ENCODE measurements at places on chromosomes 5 and 9. TPM values are rescaled to one million over a fixed set of nuclear protein-coding genes. Genes with fewer than 3 reads are reported as not detected.

DNA sequence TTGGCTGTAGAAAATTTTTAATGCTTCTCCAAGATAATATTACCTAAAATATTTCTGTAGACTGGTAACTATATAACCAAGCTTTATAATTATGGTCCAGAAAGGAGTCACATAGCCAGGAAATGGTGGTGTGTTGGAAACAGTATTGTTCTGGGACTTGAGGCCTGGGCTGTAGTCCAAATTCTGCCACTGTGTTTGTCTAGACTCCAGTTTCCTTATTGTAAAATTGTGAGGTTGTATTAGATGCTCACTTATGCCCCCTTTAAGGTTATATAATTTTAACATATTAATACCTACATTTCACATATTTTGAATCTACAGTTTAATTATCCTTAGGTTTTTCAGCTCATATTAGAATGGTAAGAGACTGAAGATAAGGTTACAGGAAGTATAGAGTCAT is 42.4 kb downstream of the STX17 start:
- no peak for DNase-seq

GRCh38 chr5:130954336-130954735 is 210.7 kb downstream of the HINT1 start:
- no peak for DNase-seq

DNA sequence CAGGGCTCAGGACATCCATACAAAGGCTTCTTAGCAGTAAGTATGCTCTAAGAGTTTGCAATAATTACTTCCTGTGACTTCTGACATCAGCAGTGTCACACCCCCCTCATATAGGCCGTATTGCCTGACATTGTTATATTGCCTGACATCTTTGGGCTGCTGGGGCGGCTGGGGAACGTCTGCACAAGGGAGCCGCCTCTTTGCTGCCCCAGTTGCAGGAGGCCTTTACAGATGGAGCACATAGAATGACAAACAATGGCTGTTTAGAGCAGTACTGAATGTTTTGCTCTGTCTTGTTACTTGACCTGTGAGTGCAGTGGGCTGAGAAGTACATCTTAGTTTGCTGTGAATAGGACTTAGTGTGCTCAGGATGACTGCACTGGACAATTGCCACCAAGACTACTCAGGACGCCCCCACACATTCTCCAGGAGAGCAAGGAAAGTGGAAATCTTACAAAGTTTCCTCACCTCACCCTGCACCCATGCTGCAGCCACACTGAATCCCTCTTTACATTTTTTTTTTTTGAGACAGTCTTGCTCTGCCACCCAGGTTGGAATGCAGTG is 65.4 kb upstream of the SPOCK1 start:
- DNase-seq = no peak

- DNase-seq = no peak
These were observed 118.7 kb downstream of the TENT4A start for GRCh38 chr5:6831678-6832671.

TMEM215 gene
- 0.33 TPM for total RNA-seq

DNA sequence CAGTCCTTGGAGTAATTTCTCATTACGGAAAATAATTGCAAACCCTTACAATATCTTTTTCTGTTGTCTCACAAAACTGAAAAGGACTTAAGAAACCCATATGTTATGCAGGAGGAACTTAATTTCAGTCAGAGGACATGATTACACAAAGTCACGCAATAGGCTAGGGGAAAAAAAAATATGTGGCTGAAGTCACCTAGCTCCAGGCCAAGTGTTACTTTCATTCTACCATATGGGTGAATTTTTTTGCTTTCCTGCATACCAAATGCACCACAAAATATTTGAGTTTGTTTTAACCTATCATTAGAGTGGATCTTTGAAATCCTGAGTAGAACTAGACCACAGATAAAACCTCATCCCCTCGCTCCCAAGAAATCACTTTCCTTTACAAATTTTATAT is 523.5 kb downstream of the CAAP1 start:
- no peak for DNase-seq

GRCh38 chr5:37029436-37029835 is 152.9 kb downstream of the NIPBL start:
- no peak for DNase-seq

C5orf52 gene
- total RNA-seq = not detected

CRHBP gene
- total RNA-seq = not detected

- peak; percentile 20 for DNase-seq
These were observed 23.2 kb downstream of the FBXW5 start for GRCh38 chr9:136921307-136921706.

- DNase-seq = no peak
These were observed 27.2 kb upstream of the NUDT12 start for GRCh38 chr5:103589776-103590175.

DNA sequence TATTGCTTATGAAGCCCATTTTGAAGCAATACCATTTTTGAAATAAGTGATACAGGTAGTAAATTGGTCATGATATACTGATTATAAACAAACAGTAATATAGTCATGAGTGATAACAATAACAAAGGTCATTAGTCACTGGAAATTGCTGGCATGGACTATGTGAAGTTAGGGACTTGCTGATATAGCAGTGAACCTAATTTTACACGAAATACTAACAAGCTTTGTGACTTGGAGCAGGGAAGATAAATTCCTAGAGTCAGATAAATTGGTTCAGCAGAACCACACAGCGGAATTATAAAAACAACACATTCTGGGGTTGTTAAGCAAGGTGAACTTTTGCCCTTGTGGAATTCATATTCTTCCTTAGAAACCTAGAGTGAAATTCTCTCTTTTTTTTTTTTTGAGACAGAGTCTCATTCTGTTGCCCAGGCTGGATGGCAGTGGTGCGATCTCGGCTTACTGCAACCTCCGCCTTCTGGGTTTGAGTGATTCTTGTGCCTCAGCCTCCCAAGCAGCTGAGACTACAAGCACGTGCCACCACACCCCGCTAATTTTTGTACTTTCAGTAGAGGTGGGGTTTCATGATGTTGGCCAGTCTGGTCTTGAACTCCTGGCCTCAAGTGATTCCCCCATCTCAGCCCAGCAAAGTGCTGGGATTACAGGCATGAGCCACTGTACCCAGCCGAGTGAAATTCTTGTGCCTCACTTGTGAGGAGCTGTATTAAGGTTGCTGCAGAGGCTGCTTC is 6.0 kb downstream of the UGCG start:
- DNase-seq = no peak

- DNase-seq = no peak
These were observed 16.8 kb downstream of the SNX18 start for GRCh38 chr5:54534191-54535004.
